Activated T-helper 2 cell treated with anti-CD3 and anti-CD28 coated beads, Interferon-gamma antibody, Interleukin-2, Interleukin-4, amounts not matched to agents 10 μg/mL and 5 μg/mL and 100 μg/mL, durations not matched to agents 14 hours and 24 hours and 36 hours (primary cell): ENCODE measurements at places on chromosomes 3 and 15. TPM values are rescaled to one million over a fixed set of nuclear protein-coding genes. Genes with fewer than 3 reads are reported as not detected.

The MYL3 gene
- total RNA-seq: not detected in 2 replicates

The KLHL6 gene
- 29.5 and 29.7 TPM in 2 replicates for total RNA-seq

The RAD51 gene
- 51.4 and 53.8 TPM in 2 replicates for total RNA-seq

The ZMYND10 gene
- total RNA-seq: 0.94 and 1.8 TPM in 2 replicates

The PRICKLE2 gene
- total RNA-seq: not detected in 2 replicates

The KLHL40 gene
- not detected in 2 replicates for total RNA-seq

The CLDN1 gene
- total RNA-seq: 5.7 and 6.0 TPM in 2 replicates

The SEMA3B gene
- total RNA-seq: 0.30 and 0.68 TPM in 2 replicates

The ARGFX gene
- total RNA-seq: not detected in 2 replicates

The OR5K2 gene
- total RNA-seq: not detected in 2 replicates

The GABRR3 gene
- not detected in 2 replicates for total RNA-seq

The KY gene
- total RNA-seq: not detected in 2 replicates

The PCOLCE2 gene
- total RNA-seq: not detected in 2 replicates

The PIGZ gene
- total RNA-seq: 2.1 and 2.4 TPM in 2 replicates

The MITF gene
- 0.07 and 0.28 TPM in 2 replicates for total RNA-seq

The IRAK2 gene
- total RNA-seq: 2.4 and 2.6 TPM in 2 replicates

The LDHAL6B gene
- not detected in 2 replicates for total RNA-seq

The IL20RB gene
- total RNA-seq: 1.3 TPM in 2 replicates

The CEP97 gene
- total RNA-seq: 26.0 and 26.1 TPM in 2 replicates

The TXNRD3 gene
- total RNA-seq: 0.96 and 1.3 TPM in 2 replicates

The TNFAIP8L3 gene
- total RNA-seq: 0.98 and 1.8 TPM in 2 replicates

The DLL4 gene
- total RNA-seq: 0.14 and 0.37 TPM in 2 replicates

The CCDC33 gene
- total RNA-seq: not detected in 2 replicates

The SPESP1 gene
- total RNA-seq: 0.97 and 2.1 TPM in 2 replicates

The BCL2A1 gene
- total RNA-seq: 101 and 104 TPM in 2 replicates

The CCDC54 gene
- not detected in 2 replicates for total RNA-seq

The IDH3A gene
- total RNA-seq: 132 and 152 TPM in 2 replicates

The CLRN1 gene
- not detected in 2 replicates for total RNA-seq

The DUOX1 gene
- 0.37 and 0.50 TPM in 2 replicates for total RNA-seq

The PPP2R3A gene
- 0.09 and 0.11 TPM in 2 replicates for total RNA-seq

The SERINC4 gene
- 0.28 and 0.57 TPM in 2 replicates for total RNA-seq

The ACVR2B gene
- total RNA-seq: 10.3 and 12.0 TPM in 2 replicates

The VWA5B2 gene
- 0.11 TPM in 1 of 2 replicates, not detected in the other for total RNA-seq

The TMEM108 gene
- total RNA-seq: 0.07 TPM in 1 of 2 replicates, not detected in the other

The SH2D7 gene
- not detected in 2 replicates for total RNA-seq

The PLSCR5 gene
- not detected in 2 replicates for total RNA-seq

The CCR9 gene
- total RNA-seq: not detected in 2 replicates

The MYO5C gene
- 0.32 and 0.64 TPM in 2 replicates for total RNA-seq

The NANOGP8 gene
- not detected in 2 replicates for total RNA-seq

The ASB14 gene
- not detected in 2 replicates for total RNA-seq

The ARID3B gene
- 35.6 and 41.2 TPM in 2 replicates for total RNA-seq

The MUC20 gene
- 3.9 and 5.0 TPM in 2 replicates for total RNA-seq
